ENCODE measurements at places on chromosomes 6 and 20.

DNA sequence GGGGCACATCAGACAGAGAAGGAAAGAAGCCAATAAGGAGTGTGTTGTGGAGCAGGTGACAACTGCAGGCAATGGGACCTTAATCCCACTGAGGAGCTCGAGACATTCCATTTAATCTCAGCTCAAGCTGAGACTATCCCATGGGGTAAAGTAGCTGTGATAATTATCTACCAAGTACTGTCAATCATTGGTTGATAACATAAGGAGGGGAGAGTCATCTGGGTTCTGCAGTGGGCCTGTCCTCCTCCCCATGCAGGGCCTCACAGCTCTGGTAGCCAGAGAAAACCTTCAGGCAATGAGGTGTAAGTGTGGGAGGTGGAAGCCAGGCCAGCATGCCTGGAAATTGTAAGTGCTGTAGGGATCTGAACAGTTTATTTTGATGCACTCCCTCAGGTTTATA lies 375.0 kb upstream of the ARID1B start:
- peak; percentile 11 for DNase-seq

DNA sequence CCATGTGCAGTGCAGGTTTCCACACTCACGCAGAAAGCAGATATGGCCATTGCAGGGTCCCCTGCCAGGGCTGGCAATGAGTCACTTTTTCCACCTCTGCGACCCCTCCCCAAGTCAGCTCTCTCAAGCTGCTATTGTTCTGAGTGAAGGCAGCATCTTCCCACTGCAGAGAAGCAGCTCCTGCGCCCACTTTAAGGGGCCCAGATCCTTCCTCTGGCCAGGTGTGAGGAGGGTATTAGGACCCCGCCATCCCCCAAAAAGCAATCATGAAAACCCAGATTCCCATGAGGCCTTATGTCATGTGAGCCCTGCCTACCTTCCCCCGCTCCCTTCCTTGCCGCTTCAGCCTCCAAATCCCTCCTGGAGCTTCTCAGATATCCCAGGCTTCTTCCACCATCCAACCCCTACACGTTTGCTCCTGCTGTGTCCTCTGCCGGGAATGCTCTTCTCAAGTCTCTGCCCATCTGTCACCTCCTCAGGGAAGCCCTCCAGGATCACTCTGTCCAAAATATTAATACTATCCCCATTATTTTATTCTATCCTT lies 220.3 kb downstream of the NFATC2 start:
- no peak for DNase-seq

- peak; percentile 26 for DNase-seq
Observed at GRCh38 chr6:79841577-79842375, 105.6 kb downstream of the ELOVL4 start.

DNA sequence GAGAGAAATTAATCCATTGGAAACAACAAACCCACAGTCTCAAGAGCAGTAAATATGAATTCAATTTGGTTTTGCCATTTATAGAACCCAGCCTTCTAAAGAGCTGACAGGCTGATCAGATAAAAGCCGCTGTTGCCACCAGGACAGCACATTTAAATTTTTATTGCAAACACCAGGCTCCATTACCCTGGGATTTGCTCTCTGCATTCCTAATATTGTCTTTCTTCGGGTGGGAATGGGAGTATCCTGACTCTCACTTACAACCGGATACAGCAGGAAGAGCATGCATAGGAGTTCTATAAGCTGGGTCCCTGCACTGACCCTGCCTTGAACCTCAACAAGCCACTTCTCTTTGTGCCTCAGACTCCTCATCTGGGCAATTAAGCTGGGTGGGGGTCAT lies 142.9 kb downstream of the LRFN2 start:
- peak; percentile 42 for DNase-seq

DNA sequence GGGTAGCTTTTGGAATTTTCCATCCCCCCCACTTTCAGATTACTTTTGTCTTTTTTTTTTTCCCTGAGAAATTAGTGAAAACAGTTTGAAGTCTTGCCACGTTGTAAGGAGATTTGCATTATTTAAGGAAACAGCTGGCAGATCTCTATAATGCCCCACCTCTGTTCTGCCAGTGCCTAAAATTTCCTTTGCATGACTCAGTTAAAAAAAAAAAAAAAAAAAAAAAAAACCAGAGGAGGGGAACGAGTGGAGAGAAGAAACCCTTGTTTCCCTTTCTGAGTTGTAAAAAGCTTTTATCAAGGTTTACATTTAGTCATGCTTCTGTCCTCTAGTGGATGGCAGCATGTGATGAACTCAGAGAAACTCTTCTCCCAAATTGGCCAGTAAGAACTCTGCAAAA lies 33.5 kb downstream of the CARMIL1 start:
- no peak for DNase-seq

- no peak for DNase-seq
Observed at GRCh38 chr6:121142093-121142492, 192.2 kb downstream of the TBC1D32 start.

GRCh38 chr20:53698371-53698978 lies 104.8 kb upstream of the ZNF217 start:
- DNase-seq: no peak

DNA sequence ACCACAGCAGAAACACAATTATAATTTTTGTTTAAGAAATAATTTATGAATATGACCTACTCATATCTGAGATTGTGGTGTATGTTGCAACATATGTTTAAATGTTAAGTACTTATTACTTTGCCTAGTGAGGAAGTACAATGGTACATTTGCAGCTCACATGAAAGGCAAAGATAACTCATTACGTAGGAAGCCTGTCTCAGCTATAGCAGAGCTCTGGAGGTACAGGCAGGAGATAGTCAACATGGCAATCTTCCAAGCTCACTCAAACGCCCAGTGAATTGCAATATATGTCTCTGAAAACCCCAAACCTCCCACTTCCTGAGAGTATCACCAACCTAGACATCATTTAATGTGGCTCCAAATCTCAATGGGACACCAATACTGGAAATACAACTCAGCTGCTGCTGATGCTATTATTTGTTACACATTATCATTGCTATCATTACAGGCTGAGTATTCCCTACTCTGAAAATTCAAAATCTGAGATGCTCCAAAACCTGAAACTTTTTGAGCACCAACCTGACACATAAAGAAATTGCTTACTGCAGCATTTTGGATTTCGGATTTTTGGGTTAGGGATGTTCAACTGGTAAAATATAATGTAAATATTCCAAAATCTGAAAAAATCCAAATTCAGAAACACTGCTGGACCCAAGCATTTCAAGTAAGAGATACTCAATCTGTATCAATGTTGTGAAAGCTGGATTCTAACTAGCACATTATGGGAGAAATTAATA lies 25.1 kb upstream of the GSTA4 start:
- no peak for DNase-seq

GRCh38 chr6:11779329-11780096 lies 910 bp upstream of the ADTRP start:
- no peak for DNase-seq

DNA sequence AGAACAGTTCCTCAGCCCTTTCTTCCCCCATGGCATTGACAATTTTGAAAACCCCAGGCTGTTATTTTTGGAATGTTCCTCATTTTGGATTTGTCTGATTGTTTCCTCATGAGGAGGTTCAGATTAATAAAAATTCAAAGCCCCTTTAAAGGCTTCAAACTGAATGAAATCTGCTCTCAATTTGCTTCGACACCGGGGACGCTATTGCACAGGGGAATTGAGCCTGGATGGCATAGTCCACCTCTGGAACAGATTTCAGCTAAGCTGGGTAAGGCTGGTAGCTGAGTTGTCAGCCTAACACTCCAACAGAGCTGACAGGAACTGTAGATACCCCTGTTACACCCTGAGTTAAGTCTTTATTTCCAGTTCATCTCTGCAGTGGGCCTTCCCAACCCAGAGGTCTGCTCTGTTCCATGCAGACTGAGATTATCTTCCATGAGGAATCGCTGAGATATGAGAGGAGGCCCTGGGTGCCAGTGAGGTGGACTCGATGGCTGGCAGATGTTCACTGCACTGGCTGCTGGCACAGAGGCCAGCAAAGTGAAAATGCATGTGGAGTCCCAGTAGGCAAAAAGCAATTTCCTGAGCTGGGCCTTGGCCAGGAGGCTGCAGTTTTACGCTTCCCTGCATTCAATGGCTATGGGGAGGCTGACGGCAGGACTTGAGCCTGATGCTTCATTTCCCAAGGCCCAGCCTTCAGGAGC lies 73.3 kb upstream of the PAX1 start:
- DNase-seq: no peak

DNA sequence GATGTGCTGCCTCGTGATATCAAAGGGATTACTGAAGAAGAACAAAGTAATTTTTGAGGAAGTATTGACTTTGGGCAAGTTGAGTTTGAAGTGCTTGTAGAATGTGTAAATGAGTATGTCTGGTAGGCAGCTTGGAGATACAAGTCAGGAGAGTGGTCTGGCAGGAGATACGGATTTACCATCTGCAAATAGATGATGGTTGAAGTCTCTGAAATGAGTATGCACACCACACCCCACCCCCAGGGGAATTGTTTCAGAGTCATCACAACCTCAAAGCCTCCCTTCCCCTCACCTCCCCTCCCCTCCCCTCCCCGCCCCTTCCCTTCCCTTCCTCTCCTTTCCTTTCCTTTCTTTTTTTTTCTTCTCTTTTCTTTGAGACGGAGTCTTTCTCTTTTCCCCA lies 16.4 kb upstream of the MCUR1 start:
- no peak for DNase-seq

GRCh38 chr20:43800186-43800585 lies 73.4 kb upstream of the GTSF1L start:
- DNase-seq: no peak

GRCh38 chr6:90687775-90688380 lies 101.0 kb upstream of the MAP3K7 start:
- DNase-seq: no peak

GRCh38 chr6:15588971-15589634 lies 73.7 kb downstream of the DTNBP1 start:
- DNase-seq: no peak

GRCh38 chr6:80639181-80639629 lies 532.7 kb downstream of the BCKDHB start:
- no peak for DNase-seq

GRCh38 chr20:34302312-34302722 lies 838 bp downstream of the AHCY start:
- no peak for DNase-seq

DNA sequence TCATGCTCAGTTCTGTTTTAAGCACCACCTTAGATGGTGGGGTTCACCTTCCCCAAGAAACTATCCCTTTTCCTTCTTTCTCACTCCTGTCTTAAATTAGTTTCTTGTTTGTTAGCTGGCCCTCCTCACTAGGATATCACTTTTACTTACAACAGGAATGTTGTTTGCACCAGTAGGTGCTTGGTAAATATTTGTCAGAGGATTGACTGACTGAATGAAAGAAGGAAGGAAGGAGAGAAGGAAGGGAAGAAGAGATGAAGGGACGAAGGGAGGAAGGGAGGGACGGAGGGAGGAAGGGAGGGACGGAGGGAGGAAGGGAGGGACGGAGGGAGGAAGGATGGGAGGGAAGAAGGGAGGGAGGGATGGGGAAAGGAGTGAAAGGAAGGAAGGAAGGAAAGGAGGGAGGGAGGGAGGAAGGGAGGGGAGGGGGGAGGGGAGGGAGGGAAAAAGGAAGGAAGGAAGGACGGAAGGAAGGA lies 505 bp upstream of the KCNK15 start:
- DNase-seq: no peak

GRCh38 chr6:103273048-103273447 lies 1586.7 kb downstream of the HACE1 start:
- DNase-seq: peak; percentile 40

- no peak for DNase-seq
Observed at GRCh38 chr6:72461144-72461543, 160.7 kb upstream of the KCNQ5 start.
